NCI-H1417 treated with DMSO at 0.1 percent for 48 hours (cell line): ENCODE measurements at places on chromosomes 2 and 18.

DNA sequence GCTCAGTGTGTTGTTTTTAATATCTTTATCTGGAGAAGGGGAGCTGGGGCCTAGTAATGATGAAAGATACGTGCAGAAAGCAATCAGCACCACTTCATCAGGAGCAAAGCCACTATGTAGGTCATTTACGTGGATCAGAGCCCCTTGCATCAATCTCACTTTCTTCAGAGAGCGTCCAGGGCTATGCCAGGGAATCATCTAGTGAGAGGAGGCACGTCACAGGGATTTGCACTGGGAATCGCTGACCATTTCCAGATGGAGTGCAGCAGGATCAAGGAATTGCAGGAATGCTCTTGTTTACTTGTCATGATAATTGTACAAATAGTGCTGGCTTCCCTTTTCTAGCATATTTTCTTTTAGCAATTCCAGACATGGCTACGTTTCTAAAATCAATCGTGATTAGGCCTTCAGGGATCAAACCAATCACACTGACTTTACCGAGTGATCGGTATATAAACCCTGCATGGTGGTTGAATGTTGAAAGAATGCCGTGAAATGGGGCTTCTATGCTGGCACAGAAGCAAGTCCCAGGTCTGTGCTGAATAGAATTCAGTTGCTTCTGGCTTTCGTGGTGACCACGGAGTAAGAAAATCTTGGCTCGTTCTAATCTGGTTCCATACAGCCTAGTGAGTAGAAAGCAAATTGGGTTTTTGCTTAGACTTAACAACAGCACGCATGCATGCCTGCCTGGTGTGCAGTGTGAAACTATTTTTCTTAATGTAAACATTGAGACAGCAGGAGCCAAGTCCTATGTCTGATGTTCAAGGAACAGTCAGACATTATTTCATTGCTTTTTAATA, 122.8 kb downstream of the TMEM200C start:
- no peak for DNase-seq

DNA sequence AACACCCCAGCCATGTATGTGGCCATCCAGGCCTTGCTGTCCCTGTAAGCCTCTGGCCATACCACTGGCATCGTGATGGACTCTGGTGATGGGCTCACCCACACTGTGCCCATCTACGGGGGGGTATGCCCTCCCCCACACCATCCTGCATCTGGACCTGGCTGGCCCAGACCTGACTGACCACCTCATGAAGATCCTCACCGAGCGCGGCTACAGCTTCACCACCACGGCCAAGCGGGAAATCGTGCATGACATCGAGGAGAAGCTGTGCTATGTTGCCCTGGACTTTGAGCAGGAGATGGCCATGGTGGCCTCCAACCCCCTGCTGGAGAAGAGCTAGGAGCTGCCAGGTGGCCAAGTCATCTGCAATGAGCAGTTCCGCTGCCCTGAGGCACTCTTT, 80.4 kb upstream of the ZCCHC2 start:
- no peak for DNase-seq

DNA sequence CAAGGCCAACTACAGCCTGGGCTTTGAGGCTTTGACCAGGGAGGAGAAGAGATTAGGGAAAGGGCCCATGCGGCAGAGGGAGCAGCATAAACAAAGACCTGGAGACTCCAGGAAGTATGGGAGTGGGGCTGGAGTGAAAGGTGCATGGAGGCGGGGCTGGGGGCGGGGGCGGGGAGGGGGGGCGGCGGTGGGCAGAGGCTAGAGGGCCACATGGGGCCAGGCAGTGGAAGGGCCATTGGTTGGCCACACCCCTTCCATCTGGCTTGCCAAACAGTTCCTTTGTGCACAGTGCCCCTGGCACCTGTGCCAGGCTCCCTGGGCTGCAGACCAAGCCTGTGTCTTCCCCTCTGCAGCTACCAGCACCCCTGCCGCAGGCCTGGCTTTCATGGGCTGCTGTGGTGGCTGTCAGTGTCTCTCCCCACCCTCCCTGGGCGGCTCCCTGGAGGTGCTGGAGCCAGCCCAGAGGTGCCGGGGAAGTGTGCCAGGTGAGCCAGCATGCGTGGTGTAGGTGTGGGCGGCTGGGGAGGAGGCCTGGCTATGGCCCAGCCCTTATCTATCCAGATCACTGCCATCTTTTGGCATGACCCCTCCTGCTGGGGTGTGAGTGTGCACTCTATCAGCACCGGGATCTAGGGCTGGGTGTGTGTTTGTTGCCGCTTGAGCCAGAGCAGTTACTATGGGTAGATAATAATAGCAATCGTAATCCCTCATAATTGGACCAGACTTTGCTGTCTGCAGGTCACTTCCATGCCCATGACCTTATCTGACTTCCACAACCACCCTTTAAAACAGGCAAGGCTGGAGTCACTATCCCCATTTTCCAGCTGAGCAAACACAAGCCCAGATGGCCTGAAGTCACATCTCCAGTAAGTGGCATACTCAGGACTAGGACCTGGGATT, 30.5 kb downstream of the DNMT3A start:
- DNase-seq = peak; percentile 67

GRCh38 chr2:112644155-112644932, 1.4 kb upstream of the SLC20A1 start:
- no peak for DNase-seq

DNA sequence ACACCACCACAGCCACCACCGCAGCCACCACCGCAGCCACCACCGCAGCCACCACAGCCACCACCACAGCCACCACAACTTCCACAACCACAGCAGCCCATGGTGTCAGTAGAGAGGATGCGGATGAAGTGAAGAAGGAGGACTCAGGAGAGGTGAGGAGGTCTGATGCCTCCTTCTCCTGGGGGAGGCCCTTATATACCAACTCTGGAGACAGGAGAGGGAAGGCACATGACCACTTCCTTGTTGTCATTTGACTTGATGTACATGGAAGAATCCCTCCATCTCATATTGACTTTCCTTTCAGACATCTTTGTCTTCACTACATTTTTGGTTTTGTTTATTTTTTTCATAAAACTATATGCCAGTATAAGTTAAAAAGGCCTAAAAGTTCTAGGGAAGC, at the start of gene SCYGR3:
Gene SCYGR3 (minus strand): TSS at position 101 of the 400 bp plus-strand sequence. CDS start 0 bp downstream, at position 101.
- DNase-seq = no peak

DNA sequence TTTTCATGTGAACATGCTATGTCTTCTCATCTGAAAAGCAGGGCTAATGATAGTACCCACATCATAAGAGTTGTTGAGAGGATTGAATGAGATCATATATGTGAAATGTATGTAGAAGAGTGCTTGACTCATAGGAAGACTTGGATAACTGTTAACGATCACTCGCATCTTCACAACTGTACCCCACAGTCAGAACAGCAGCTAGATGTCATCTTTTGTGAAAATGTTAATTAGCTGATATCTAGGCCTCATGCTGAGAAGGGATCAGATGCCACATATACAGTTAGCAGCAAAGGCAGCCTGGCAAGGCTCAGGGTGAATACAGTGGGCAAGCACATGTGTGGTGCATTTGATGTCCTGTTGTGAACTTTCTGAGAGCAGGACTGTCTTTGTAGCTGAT, 24.2 kb downstream of the MAP3K20 start:
- DNase-seq = no peak

DNA sequence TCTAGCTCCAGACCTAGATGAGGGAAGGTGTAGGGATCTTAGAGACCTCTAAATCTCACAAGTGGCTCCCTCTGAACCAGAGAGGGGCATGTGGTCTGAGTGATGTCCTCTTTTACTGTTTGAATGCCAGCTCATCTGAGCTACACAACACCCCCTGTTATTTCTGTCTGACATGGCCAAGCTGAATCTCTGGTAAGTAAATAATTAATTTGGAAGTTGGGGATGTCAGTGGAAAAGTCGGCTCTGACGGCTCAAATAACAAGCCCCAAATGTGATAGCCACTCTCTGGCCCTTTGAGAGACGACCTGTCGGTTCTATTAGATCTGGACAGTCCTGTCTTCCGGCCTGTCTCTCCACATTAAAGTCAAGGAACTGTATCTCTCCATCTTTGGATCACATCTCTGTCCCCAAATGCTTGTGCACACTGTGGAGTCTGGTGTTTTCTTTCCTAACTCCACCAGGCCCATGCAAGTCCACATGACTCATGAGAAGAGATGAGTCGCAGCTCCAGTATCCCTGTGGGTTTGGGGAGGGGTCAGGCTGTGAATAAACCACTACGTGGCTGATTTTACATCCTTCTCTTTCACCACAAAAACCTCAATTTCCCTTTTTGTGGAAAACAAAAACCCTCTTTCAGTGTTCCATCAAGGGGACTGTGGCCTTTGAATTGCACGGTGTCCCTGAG, 52.5 kb downstream of the SETBP1 start:
- no peak for DNase-seq

DNA sequence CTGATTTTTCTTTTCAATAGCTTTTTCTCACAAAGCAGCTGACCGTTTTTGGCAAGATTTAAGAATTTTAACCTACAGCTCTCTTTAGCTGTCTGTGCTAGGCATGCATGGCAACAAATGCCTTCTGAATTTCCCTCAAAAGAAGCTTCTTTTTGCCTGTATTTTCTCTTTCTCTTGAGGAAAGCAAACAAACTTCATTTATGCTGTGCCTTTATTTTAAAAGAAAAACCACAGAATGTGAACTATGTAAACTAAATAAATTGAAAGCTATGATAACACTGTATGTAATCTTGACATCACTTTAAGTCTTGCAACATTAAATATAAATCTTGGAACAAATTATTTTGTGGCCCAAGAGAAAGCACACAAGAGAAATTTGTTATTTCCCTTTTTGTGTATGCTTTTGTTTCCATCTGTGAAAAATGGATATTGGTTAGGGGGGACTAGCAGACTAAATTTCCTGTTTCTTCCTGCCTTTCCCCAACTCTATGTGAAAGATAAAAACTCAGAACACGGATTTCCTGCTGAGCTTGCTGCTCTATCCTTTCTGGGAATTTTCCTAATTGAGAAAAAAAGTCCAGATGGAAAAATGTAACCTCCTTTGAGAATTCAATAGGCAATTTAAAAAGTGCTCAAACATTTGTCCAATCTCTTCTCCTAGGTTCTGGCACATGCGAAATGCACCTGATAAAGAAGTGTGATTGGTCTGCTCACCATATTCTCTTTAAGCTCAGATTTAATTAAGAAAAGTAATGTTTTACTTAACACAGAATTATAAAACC, 20.9 kb upstream of the TFPI start:
- DNase-seq = no peak

DNA sequence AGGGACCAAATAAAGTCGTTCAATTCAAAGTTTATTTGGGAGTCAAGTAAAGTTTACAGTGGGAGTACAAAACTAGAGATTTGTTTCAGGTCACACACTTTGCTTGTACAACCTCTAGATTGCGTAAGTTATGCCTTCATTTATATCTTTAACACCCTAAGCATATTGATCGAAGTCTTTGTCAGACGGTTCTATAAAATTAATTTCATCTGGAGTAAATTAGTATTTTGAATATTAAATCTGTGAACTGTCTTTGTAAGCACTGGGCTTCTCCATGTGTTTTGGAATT, 119.7 kb downstream of the ACAA2 start:
- no peak for DNase-seq

GRCh38 chr2:223365158-223365679, 236.9 kb downstream of the SCG2 start:
- DNase-seq = no peak

- no peak for DNase-seq
These were observed 276 bp downstream of the NFE2L2 start for GRCh38 chr2:177264209-177264692.

GRCh38 chr2:3303583-3304406, 73.8 kb downstream of the EIPR1 start:
- peak; percentile 62 for DNase-seq

- DNase-seq = no peak
These were observed 12.5 kb downstream of the VAPA start for GRCh38 chr18:9926223-9926894.

GRCh38 chr18:37871561-37871960, 306.0 kb upstream of the CELF4 start:
- DNase-seq = no peak

DNA sequence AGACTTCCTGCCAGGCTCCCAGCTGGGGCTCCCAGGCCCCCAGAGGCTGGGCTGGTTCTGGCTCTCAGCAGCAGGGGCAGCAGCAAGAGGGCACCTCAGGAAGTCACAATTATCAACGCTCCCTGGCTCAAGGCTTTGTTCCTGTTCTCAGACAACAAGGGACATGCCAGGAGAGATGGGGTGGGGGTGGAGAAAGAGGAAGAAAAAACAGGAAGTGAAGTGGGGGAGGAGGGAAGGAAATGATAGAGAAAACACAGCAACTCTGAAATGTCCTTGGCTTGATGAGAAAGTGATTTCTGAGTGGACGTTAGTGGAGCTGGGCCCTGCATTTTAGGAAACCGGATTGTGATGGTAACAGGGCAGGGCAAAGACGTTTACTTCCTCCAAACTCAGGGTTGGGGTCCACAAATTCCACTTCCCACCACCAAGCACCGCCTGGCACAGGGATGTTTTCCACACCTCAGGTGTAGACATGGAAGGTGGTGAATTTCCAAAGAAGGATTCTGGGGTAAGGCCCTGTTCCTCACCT, 40.4 kb downstream of the CYRIA start:
- no peak for DNase-seq

GRCh38 chr2:157722580-157723234, 94.0 kb upstream of the ACVR1C start:
- DNase-seq = no peak
